ENCODE measurements at places on chromosomes 12 and 14. TPM values are rescaled to one million over a fixed set of nuclear protein-coding genes. Genes with fewer than 3 reads are reported as not detected.
A peak's percentile ranks its signal among the peaks of the same experiment; 100 is the strongest.

GRCh38 chr12:121576851-121577391 lies 3.9 kb downstream of the KDM2B start:
- no peak for DNase-seq

LTBR gene
- total RNA-seq, result 1.9 TPM

IL26 gene
- total RNA-seq, result not detected

DNA sequence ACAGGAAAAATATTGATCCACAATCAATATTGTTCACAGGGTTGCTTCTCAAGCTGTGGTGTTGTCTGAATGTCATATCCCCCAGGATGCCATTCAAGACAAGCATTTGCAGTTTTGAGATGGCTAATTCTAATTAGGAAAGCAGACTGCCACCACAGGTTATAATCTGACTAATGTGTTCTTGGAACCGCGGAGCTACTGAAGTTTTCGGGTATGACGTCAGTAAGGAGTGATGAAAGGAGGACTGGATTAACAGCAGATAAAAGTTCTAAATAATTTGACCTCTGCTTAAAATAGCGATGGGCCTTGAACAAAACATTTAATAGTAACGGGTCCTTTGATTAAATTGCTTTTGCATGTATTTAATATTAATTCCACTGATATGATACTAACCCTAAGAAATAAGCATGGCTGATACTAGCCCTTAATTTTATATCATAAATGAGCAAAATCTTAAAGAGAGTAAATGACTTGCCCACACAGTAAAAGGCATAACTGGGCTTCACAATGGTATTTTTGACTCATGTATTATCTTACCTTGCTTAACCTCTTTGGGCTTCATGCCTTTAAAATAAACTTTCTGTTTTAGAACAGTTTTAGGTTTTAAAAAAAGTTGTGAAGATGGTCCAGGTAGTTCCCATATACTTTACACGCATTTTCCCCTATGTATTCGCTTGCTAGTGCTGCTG lies 50.3 kb downstream of the TSHR start:
- DNase-seq, result no peak

DNA sequence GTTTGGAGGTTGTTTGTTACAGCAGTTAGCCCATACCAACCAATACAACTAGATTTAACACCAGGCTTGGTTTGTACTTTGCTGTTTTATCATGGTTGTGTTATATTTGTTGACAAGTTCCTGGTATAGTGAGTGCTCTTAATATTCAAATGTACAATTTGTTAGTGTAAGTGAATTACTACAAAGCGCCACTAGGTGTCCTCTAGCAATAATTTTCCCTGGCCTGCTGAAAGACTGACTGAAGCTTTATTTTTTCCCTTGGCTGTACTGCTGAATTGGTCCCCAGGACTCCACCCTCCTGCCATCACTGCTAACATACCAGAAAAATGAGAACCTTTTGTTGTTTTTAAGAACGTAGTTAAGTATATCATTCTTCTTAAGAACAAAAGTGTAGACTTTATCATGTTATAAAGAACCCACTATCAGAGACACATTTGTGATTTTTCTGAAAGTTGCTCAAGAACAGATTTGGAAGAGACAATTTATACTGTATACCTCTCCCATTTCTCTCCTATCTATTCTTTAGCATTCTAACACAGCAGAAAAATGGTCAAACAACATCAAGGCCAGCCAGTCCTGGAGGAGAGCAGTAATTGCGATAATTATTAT lies 75.3 kb upstream of the FAR2 start:
- DNase-seq, result no peak

DNA sequence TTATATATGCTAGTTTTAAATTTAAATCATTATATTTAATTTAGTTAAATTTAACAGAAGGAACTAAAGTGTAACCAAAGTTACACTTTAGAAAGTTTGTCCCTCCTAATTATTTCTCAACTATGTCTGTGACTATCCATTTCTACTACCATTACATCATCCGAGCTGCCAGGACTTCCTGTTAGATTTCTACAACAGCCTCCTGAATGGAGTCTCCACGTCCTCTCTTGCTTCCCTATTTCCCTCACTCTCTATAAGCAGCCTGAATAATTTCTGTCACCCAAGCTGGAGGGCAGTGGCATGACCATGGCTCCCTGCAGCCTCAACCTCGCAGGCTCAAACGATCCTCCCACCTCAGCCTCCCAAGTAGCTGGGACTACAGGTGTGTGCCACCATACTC lies 84.1 kb downstream of the TTC7B start:
- DNase-seq, result no peak

DNA sequence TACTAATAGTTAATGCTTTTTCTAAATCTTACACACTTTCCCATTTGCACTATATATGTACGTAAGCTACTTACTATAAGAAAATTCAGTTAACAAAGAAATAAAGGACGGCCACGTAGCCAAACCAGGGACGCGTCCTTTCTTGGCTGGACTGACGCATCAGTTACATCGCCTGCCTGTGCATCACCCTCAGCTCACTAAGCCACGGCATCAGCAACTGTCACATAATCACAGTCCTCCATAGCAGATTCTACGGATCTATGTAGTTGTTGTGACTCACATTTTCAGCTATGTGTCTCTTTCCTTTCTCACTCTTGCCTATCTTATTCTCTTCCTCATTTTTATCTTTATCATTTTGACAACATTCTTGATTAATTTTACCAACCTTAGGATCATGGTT lies 38.1 kb upstream of the C12orf50 start:
- peak; percentile 1 for DNase-seq

GRCh38 chr12:52860102-52860823 lies 11.5 kb upstream of the KRT78 start:
- DNase-seq, result no peak

- DNase-seq, result peak; percentile 67
Observed at GRCh38 chr14:77120771-77121743, 20.5 kb downstream of the ZDHHC22 start.

INHBC gene
- not detected for total RNA-seq

ZNF10 gene
- total RNA-seq, result 43.7 TPM

DNA sequence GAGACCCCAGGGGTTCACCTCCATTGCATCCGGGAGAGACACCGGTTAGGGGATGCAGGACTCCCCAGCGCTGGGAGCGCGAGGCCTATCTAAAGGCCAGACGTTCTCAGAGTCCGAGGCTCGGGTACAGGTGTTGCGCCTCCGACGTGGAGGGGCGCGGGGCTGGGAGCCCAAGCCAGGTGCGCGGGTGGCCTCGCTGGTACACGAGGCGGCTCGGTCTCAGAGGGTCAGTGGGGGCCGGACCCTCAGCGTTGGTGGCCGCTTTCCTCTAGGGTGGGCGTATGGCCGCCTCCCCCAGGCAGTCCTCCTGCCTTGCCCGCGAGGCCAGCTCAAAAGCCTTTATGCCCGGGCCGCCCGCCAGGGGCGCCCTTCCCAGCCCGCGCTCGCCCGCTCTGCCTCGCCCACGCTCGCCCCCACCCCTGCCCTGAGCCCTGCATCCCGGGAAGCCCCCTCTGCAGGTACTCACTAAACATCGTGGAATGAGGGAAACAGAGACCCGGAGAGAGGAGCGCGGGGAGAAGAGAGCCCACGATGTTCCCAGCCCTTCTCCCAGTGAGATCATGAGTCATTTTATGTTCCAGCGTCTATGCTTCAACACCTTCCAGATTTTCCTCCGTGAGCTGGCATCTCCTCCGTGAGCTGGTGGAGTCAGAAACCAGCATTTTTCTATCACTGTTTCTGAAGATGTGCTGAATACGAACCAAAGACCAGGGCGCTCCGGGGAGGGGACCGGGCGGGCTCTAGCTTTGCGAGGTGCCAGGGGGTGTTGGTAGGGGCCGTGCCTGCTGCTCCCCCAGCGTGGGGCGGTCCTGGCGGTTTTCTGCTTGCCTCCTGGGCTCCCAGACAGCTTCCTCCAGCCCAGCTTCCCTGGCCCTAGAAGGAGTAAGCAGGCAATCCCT lies 73.8 kb downstream of the DIO3 start:
- peak; percentile 24 for DNase-seq

- DNase-seq, result no peak
Observed at GRCh38 chr12:100234591-100235304, 32.1 kb downstream of the DEPDC4 start.

DNA sequence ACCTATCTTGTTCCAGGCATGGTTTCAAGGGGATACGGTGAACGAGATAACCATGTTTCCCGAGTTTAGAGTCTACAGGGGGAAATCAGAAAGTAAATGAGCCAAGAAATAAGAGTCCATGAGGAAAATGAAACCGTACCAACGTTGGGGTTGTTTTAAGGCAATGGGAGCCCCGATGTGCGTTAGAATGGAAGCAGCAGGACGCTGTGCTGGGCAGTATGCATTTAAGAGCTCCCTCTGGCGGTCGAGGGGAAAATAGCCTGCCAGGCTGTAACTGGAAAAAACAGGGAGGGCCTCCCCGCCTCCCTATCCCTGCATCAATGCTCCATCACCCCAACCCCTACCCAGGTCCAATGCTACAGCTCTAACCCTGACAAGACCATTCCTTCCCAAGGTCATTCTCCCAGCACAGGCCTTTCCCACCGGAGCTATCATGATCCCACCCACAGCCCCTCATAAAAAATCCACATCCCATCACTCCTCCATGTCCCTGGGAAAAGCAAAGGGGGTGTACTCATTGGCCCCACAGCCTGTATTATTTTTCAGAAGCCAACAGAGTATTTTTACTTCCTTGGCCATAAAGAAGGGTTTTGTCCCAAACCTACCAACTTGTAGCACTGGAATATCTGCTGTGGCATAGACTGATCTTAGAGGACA lies 226.3 kb upstream of the NOS1 start:
- no peak for DNase-seq

- DNase-seq, result no peak
Observed at GRCh38 chr12:122363782-122364181, 58.7 kb downstream of the CLIP1 start.

FAIM2 gene
- 22.3 TPM for total RNA-seq

DNA sequence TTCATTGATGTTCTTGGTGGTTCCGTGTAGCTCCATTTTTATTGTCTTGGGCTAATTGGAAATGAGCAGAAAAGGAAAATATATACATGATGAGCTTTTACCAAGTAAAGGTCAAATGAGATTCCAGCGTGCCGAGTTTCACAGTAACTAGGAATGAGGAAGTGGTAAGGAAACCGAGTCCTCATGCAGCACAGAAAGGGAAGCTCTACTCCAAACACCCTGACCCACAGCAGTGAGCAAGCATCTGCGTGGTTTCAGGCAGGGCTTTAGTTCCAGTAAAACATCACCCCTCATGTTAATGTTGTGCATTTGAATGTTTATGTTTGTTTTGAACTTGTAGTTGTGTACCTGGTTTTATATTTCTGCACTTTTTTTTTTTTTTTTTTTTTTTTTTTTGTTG lies 208.0 kb downstream of the SLC41A2 start:
- DNase-seq, result no peak

GRCh38 chr14:55562135-55562534 lies 17.9 kb upstream of the KTN1 start:
- no peak for DNase-seq

- DNase-seq, result no peak
Observed at GRCh38 chr12:14896521-14897169, 11.0 kb upstream of the MGP start.

Data from occipital lobe (tissue), 3 donors.